NK-92 treated with Interleukin-12 subunit alpha and Interleukin-12 subunit beta, amount 100 ng/mL, for 24 hours (cell line): ENCODE measurements at places on chromosomes 12 and 14.
A peak's percentile ranks its signal among the peaks of the same experiment; 100 is the strongest.

GRCh38 chr12:1324910-1325309 is 269.5 kb downstream of the FBXL14 start:
- no peak for DNase-seq

- DNase-seq = no peak
These were observed 150.3 kb upstream of the PTPRQ start for GRCh38 chr12:80293759-80294158.

DNA sequence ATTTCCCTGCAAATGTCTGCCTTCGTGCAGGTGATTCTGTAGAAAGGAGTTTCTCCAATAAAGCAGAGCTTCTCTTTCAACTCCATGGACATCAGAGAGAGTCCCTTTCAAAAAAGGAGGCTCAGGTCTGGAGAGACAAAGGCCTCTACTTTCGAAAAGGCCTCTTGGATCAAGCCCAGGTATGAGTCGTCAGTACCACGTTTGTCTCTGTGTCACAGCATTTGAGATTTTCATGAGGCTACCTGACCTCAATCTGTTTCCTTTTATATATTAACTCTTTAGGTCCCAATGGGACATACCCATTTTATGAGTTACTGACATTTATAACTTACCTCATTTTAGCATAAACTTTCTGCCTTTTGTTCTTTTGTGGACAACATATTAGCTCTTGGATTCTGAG is 290.8 kb downstream of the RPAP3 start:
- no peak for DNase-seq

DNA sequence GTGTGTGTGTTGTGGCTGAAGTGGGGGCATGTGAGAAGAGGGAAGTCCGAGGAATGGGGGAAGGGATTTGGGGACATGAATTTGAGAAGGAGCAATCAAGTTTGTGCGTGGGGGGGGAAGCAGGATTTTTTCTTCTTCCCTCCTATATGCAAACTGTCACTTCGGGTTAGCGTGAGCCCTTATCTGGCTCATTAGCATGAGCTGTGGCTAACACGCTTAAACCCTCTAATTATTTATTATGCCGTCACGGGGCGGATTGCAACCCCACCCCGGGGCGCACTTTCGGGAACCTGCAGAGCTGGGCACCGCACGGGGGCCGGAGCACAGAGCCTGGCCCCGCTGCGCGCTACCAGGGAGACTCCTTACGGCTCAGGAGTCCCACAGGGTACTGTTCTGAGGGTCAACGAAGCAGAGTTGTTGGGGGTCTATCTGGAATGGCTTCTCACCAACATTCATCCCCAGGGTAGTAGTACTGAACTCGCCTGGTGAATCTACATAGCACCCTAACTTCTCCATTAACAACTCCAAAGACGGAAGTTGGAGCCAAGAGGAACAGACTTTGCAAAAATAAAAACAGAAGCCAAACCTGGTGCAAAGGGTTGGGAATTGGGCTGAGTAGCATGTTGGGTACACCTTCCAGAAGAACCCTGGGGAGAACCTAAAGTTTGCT is 6.4 kb upstream of the ASCL1 start:
- DNase-seq = no peak

DNA sequence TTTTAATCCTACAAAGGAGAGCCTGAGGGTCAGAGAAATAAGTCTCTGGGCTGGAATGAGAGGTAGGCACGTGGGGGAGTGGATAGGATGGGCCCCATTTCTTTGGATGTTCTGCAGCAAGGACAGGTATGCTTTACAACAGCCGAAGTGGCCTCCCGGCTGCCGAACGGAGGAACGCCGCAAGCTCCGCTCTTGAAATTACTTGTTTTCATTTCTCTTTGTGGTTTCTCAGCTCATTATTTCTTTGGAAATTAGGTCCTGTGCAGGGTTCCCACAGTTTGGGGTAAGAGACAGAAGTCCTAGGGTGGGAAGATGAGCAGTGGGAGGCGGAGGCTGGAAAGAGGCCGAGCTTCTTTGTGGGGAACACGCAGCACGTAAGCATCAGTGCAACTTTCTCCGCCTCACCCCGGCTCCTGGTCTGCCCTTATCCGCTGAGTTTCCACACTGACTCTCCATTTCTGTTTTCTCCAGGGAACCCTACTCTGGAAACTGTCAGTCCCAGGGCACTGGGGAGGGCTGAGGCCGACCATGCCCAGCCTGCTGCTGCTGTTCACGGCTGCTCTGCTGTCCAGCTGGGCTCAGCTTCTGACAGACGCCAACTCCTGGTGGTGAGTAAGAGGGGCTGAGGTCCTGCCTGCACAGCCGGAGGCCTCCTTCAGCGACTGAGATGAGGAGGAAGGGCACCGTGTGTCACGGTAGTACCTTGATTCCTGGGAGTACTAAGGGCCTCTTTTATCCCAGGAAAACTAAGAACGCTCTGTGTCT is 2.0 kb downstream of the WNT5B start:
- DNase-seq = no peak

DNA sequence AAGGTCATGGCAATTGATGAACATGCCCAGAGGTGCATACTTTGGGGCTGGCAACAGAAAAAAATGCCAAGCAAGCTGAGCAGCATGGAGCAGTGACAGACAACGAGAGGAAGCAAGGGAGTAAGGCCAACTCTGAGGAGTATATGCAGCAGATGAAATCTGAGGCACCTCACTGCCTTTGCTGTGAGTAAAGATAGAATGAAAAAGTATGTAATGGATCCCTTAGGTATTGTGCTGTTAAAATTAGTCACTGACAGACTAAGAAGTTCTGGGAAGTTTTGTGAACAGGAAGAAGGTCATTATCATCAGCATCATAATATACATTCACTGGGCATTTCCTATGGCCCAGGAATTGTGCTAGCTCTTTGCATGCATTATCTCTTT is 269.9 kb downstream of the DUSP6 start:
- DNase-seq = no peak

DNA sequence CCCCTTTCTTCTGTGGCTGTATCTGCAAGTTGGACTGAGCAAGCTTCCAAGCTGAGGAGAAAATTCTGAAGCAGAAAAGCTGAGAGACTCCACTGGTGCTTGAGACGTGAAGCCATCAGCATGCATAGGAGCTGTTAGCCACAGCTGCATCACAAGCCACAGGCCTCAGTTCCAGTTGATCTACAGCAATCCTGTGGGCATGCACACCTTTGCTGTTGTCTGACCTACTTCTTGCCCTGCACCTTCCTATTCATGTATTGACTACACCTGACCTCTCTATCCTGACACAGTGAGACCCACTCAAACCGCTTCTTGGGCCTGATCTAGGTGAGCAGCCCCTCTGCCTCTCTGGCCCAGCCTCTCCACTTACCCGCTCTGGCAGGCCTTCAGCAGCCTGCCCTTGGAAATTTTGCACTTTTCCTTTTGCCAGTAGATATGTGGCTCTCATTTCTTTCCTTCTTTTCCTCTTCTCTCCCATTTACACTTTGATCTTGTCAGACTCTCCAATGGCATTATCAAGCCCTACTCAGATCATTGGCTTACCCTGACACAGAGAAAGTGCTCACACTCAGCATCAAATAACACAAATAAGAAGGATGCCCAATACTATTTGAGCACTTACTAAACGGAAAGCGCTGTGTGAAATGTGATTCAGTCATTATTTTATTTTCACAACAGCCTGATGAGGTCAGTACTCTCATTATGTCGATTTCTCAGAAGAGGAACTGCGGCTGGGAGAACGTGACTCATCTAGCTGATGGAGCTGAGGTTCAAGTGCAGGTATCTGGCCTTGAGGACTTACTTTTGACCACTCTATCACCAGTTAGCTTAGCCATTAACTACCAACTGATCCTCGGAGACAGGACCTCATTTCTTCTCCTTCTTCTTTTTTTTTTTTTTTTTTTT is 21.9 kb upstream of the PTGR2 start:
- DNase-seq = peak; percentile 62

DNA sequence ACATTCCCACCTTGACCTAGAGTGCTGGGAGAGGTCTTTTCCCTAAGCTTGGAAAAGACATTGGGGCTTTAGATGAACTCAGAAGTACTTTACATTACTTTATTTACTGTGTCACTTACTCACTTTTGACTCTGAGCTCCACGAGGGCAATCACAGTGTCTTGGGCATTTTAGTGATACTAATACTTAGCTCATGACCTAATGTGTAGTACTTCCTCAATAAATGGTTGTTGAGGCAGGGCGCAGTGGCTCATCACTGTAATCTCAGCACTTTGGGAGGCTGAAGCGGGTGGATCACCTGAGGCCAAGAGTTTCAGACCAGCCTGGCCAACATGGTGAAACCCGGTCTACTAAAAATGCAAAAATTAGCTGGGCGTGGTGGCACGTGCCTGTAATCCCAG is 19.8 kb upstream of the SNAPC1 start:
- DNase-seq = no peak

- DNase-seq = no peak
These were observed 1091.8 kb upstream of the ATXN7L3B start for GRCh38 chr12:73445658-73446324.

- DNase-seq = no peak
These were observed 1.8 kb upstream of the AKT1 start for GRCh38 chr14:104797115-104798044.

- no peak for DNase-seq
These were observed 29.7 kb downstream of the FRMD6 start for GRCh38 chr14:51681411-51681810.

DNA sequence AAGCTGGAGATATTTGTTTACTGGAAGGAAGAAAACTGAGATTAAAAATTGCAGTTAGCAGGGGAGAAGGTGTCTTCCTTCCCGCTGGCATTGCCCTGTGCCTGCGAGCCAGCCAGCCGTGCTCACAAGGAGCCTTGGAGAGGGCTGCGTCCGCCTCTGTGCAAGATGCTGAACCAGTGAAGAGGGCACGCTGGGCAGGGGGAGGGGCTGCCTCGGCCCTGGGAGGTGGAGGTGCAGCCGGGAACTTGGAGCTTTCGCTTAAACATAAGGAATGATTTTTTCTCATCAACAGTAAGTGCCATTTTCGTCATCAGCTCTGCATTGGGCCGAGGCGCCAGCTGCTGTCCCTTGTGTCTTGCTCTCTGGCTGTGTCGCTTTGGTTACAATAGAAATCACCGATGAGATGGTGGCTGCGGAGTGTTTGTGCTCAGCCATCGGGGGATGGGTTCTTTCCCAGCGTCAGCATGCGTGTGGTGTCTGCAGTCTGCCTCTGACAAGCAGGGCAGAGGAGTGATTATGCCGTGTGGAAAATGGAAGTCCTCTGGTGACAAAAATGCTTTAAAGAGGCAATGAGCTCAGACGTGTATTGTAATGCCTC is 97.3 kb downstream of the ESR2 start:
- no peak for DNase-seq

GRCh38 chr12:47755655-47756562 is 2.8 kb downstream of the RAPGEF3 start:
- DNase-seq = no peak

- DNase-seq = no peak
These were observed 7.1 kb downstream of the ETV6 start for GRCh38 chr12:11656550-11656949.

GRCh38 chr12:32714772-32715171 is 35.7 kb downstream of the DNM1L start:
- no peak for DNase-seq

- DNase-seq = no peak
These were observed 153.2 kb upstream of the DDHD1 start for GRCh38 chr14:53306267-53306721.

GRCh38 chr14:37779480-37779879 is 184.1 kb downstream of the TTC6 start:
- DNase-seq = no peak

- DNase-seq = peak; percentile 12
These were observed 65.1 kb upstream of the GPHB5 start for GRCh38 chr14:63383776-63384367.

DNA sequence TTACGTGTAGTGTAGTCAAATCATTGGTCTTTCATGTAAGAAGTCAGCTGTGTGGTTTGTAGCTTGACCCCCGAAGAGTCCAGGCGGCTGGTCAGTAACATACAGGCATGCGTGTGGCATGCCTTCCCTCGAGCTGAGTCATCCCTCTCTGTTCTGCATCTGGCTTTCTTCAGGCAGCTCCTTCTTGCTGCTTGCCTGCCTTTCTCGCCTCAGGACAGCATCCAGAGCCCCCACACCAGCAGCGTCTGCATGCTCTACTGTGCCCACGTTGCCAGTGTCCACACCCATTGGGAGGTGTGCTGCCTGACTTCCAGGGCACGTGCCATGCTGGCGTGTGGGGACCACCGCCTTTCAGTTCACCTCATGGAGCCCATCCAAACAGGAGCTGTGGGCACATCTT is 96.8 kb downstream of the EP400 start:
- no peak for DNase-seq

DNA sequence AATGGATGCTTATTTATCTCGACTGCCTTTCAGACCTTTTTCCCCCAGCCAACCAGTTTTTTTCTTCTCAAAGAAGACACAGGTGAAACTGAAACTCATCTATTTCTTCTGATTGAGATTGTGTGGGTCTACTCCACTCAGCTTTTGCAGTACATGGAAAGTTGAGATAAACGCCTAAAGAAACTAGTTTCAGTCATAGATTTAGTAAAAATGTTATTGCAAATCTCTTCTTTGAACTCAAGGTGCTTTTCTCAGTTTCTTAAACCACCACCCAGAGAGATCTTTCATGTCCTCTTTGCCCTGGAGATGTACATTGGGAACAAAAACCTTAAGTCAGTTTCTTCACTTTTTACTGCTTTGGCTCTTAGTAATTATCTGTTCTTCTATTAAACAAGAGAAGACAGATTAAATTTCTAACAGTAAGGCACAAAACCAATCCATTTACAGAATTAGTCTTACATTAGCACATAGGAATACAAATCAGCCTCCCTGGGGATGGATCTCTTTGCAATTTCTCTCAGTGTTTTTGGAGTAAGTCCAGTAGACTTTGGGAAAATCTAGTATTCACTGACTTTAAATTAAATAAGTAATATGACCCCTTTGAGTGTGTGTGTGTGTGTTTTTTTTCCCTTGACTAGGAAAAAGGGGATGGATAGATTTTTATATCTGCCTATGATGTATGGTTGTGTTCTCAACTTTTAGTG is 11.6 kb downstream of the FBXW8 start:
- no peak for DNase-seq

DNA sequence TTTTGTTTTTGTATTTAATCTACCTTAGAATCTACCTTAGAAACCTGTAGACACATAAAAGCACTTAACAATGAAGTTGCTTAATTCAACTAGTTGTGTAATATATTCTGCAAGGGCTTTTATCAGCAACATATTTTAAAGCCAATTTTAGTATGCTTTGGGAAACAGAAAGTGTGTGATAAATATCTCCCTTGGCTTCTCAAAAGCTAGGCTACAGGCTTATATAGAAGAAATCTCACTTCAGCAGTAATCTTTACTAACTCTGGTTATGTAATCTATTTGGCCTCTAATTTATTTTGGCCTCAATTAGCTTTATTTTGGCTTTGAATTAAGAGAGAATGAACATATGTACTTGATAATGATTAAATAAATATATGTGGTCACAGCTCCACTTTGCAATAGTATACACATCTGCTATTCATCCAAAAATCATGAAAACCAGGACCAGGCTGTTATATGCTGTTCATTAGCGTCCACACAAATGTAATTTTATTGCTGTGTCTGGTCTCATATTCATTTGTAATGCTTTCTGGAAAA is 37.2 kb downstream of the LRP6 start:
- no peak for DNase-seq
